Osteocyte (in vitro differentiated cells): ENCODE measurements at places on chromosomes 2 and 18.

GRCh38 chr2:110794951-110795350 is 62.6 kb downstream of the ACOXL start:
- DNase-seq, result peak; percentile 63

DNA sequence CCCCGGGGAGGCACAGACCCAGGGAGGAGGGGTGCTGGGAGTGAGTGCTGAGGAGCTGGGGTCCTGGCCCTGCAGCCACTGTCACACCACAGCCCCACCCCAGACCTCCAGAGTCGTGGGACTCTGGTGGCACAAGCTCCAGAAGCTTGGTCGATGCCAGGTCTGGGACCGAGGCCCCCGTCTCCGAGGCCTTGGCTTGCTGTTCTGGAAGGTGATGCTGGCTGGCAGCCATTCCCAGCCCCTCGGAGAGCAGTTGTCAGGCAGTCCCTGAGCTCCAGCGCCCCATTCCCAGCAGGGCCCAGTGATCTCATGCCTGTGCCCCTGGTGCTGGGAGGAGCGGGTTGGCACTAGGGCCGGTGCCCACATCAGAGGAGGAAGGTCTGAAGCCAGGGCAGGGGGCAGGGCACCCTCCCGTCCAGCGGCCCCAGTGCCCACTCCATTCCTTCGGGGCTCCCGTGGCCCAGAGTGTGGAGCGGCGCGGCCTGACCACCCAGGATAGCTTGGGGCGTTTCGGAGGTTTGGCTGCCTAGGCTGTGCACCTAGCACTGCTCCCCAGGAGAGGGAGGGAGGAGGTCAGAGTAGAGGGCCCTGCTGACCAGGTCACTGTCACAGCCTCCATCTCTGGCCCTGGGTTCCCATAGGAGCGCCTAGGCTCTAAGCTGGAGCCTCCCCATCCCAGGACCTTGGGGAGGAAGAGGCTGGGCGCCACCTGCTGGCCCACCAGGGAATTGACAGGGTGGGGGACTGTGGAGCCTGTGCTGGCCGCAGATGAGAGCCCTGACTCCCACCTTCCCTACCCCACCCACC is 16.8 kb upstream of the ALPI start:
- no peak for DNase-seq

- no peak for DNase-seq
Measured at GRCh38 chr2:195382186-195382585, 274.8 kb upstream of the SLC39A10 start.

- no peak for DNase-seq
Measured at GRCh38 chr2:202339071-202339870, 36.9 kb upstream of the BMPR2 start.

DNA sequence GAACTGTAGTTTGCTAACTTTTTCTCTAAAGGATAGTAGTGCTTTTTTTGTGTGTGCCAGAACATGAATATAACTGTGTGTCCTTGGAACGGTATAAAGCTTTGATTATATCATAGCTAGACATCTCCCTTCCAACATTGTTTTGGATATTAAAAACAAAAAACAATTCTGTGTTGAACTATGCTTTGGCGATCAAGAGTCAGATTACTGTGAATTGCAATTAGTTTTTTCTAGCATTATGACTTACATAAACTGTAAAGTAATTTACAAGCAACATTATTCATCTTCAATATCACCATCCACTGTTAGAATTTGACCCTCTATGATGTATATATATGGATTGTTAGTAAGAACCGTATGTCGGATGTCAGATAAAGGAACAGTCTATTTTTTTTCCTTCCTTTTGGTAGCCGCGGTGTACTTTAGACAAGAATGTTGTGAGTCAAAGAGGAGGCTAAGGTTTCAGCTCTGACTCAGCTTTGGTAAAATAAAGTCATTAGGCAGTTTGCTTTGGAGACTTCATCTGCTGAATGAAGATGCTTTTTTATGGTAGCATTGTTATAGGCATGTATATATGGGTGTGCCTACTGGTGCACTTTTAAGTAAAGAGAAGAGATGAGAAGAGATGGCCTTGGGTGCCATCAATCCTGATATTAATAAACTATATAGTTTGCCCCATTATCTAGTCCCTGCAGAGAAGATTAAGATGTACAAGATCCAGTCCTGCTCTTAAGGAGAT is 76.4 kb downstream of the LTBP1 start:
- no peak for DNase-seq

DNA sequence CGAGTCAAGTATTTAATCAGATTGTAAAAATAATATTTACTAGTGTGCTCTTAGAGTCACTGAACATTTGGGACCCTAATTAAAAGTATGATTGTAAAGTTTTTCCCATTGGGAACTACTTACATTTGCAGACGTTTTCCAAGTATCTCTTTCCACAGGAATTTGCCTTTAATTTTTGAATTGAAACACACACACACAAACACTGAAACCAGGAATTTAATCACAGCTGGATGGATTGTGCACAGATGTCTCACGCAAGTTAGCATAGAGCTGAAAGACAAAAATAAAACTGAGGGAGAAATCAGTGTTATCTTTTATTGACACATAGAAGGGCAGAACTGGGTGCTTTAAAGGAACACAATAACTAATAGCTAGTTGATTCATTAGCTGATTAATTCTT is 230.7 kb downstream of the RND3 start:
- no peak for DNase-seq

- no peak for DNase-seq
Measured at GRCh38 chr2:232103140-232103737, 141.7 kb downstream of the DIS3L2 start.

- DNase-seq, result no peak
Measured at GRCh38 chr2:210616074-210616473, 59.7 kb downstream of the CPS1 start.

DNA sequence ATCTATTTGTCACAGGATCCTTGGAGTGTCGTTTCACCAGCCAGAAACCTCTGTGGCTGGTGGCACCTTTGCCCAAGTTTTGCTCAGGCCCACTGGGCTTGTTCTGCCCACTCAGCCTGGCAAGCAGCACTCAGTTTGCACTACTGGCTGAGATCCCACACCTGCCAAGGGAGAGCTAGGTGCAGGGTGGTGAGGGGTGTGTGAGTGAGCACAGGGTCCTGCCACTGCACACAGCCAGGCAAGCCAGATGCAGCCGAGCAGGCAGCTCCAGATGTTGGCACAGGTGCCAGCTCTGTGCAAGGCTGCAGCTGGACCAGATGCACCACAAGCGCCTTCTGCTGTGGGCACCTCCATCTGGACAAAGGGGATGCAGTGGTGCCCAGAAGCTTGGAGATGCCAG is 281.7 kb upstream of the UBE2E3 start:
- DNase-seq, result no peak

GRCh38 chr2:104976603-104977120 is 61.2 kb upstream of the MRPS9 start:
- no peak for DNase-seq

- DNase-seq, result peak; percentile 75
Measured at GRCh38 chr18:7333025-7333562, 102.2 kb downstream of the LRRC30 start.

GRCh38 chr2:17227856-17228255 is 290.4 kb downstream of the RAD51AP2 start:
- DNase-seq, result no peak

GRCh38 chr18:49094979-49095632 is 144.3 kb upstream of the SMAD7 start:
- no peak for DNase-seq

DNA sequence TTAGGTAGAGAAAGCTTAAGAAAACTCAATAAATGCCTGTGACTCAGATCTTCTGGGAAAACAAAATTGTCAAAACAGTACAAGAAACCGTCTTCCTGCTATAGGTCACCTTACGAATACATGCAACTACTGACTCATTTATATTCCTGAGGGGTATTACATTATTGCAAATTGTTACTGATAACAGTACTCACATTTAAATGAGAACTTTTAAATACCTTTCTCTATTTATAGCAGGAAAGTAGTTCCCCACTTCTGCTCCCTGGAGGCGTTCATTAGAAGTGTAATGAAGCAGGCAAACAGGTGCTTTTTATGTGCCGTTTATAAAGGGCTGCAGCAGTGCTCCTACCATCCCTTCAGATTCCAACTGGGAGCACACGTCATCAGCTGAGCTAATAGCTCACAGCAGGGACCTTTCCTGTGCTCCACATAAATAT is 65.1 kb upstream of the RPRM start:
- no peak for DNase-seq

- no peak for DNase-seq
Measured at GRCh38 chr18:42517896-42518295, 562.9 kb downstream of the PIK3C3 start.

DNA sequence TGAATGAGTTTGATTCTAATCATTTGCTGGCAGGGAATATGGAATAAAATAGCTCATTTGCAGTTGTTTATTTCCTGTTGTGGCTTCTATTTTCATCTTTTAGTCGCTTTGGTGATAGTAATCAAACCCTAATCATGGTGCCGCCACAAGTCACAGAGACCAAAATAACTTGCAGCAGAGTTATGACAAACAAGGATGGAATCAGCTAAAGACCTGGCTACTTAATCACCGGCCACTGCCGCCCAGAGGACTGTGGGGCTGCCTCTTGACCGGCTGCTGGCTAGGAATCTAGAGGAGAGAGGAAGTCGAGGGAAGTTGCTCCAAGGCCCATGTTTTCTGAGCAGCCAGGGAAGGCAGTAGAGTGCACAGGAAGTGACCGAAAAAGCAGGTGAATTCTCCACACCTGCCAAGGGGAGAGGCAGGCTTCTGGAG is 5.1 kb upstream of the SMAD7 start:
- DNase-seq, result no peak

GRCh38 chr2:151020411-151020810 is 241.3 kb downstream of the RBM43 start:
- no peak for DNase-seq

GRCh38 chr2:217204358-217204757 is 344.5 kb upstream of the TNP1 start:
- DNase-seq, result no peak

- DNase-seq, result no peak
Measured at GRCh38 chr2:214934006-214934405, 124.5 kb upstream of the BARD1 start.

DNA sequence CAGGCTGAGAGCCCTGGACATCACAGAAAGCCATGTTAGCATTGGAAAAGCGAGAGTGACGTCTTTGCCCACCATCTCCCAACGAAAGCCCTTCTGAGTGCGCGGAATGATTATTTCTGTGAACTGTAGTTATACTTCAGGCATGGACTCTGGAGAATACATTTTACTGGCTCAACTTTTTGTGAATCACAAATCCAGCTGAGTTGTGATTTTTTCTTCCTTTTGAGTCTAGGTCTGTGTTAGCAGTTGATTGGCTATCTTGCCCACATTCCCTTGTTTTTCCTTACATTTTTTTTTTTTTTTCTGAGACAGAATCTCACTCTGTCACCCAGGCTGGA is 183.1 kb downstream of the INO80D start:
- DNase-seq, result no peak

DNA sequence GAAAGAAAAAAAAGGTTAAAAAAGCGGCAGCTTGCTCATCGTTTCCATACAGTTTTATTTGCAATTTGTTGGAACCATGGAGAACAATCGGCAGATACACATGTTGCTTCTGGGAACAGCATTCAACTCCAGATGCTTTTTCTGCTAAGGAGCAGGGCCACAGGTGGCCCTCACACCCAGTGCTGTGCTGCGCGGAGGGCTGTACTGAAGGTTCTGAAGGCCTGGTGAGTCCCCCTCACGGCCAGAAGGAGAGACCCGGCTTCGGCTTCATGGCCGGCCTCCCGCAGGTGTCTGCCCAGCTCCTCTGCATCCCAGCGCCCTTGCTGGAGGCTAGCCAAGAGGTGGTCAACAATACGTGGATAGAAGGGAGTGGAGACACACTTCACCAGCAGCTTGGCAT is 394.3 kb downstream of the NBAS start:
- DNase-seq, result no peak

DNA sequence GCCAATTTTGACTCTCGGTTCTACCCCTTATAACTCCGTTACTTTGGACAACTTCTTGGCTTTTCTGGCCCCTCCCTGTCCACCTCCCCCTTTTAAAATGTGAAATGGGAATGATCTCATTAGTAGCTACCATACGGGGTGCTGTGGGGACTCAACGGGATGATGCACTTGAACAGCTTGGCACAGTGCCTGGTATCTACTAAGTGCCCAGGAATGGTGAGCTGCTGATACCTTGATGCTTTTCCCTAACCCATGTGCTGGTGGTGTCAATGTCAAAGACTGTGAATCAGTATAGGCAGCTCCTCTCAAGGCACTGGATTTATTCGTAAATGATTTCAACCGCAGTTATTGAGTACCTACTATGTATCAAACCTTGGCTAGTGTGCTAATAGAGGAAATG is 204.2 kb downstream of the LOXHD1 start:
- no peak for DNase-seq

DNA sequence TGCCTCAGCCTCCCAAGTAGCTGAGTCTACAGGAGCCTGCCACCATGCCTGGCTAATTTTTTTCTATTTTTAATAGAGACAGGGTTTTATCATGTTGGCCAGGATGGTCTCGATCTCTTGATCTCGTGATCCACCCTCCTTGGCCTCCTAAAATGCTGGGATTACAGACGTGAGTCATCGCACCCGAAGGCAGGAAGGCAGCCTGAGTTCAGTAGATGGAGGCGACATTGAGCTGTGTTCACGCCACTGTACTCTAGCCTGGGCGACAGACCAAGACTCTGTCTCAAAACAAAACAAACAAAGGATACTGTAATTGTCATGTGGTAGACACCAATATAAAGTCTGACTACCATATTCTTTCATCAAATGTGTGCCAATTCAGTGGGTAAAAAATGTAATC is 500.9 kb upstream of the DSEL start:
- DNase-seq, result no peak

DNA sequence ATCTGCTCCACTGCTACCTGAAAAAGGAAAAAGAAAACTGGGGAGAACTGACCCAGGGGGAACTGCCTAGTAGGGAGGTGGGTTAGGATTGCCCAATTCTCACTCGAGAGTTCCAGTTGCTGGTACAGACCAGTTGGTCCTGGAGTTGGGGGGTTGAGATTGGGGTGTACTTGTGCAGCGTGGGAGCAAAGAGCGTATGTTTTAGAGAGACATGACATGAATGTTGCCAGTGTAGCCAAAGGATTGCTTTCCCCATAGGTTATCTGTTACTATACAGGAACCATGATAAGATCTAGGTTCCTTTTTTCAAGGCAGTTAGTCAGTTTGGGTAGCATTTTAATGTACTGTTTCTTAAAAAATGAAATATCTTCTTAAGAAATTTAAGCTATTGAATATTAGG is 68.6 kb downstream of the APLF start:
- DNase-seq, result no peak

- no peak for DNase-seq
Measured at GRCh38 chr2:168740360-168740759, 62.1 kb upstream of the NOSTRIN start.

- DNase-seq, result no peak
Measured at GRCh38 chr2:152480821-152481399, 145.9 kb downstream of the FMNL2 start.
